Stimulated activated CD4-positive, alpha-beta T cell treated with anti-CD3 and anti-CD28 coated beads, TNF-alpha, amount 100 ng/mL, for 4 hours (primary cell): ENCODE measurements at places on chromosomes 16 and 17.

DNA sequence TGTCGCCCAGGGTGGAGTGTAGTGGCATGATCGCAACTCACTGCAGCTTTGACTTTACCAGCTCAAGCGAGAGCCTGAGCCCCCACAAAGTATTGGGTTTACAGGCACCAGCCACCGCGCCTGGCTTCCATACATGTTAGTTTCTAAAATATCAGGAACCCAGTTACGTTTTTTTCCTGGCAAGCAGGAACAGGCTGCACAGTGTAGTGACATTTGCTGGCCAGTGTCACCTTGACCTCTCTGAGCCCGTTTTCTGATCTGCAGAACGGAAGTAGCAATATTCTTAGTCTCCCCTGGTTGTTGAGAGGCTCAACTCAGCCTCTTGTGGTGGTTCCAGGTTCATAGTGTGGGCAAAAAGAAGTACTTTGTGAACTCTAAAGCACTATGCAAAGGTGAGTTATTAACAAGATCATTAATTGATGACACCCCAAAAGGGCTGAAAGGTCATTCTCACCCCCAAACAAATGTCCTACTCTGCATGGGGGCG, 15.6 kb downstream of the IGF2BP1 start:
- no peak for DNase-seq

DNA sequence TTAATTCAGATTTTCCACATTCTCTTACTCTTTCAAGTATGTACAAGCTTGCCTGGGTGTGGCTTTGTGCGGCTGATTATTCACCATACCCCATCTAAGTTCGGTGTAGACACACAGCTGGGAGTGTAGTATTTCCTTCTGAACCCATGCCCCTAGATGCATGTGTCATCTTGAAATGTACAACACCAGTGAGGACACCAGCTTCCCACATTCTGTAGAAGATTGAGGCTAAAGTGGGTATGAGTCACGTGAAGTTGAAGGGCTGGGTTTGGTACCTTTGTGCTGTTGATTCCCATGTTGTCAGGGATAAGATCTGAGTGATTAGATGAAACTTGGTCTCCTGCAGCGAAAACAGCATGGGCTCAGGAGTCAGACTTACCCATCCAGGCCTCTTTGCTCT, 14.6 kb upstream of the DHX8 start:
- no peak for DNase-seq

- DNase-seq: no peak
These were observed 30.2 kb downstream of the PLCD3 start for GRCh38 chr17:45101883-45102811.

- DNase-seq: no peak
These were observed 70.6 kb upstream of the HS3ST2 start for GRCh38 chr16:22743401-22743800.

GRCh38 chr17:77898521-77899434, 59.7 kb upstream of the TNRC6C start:
- DNase-seq: no peak

DNA sequence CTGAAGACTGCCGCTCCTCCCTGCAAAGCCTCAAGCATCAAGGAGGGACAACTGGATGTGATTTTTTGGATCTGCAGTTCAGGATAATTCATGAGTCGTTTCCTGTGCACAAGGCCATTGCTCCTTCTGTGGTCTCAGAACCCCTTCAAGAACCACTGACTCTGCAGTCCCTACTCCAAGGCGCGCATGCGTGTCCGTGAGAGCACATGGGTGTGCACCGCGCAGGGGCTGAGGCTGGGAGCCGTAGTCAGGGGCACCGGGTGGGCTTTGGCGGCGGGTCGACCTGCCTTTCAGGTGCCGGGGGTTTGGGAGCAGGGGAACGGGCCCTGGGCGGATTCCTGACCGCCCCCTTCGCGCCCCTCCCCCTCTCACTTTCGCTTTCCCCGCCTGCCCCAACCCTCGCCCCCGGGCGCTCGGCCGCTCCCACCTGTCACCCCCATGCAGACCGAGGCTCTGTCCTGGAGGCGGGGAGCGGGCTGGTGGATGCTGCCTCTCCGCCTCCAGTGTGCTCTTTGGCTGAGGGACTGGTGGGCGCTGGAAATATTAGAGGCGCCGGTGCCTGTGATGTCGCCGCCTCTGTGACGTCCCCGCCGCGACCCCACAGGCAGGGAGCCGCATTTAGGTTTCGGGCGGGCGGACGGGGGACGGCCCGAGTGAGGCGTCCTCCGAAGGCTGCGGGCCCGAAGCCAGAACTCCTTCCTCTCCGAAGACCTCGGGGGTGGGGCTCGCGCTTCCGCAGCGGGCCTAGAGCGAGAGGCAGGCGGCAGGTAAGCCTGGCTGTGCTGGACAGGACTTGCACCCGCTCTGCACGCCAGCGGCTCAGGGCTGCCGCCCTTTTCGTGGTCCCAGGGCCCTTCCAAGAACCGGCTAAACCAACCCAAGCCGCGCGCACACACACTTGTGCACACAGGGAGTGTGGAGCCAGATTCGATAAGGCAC, at the start of gene SPATA32:
Gene SPATA32 (minus strand): TSS at position 518 of the 939 bp plus-strand sequence. CDS start 78 bp downstream, at position 440.
- peak; percentile 48 for DNase-seq

DNA sequence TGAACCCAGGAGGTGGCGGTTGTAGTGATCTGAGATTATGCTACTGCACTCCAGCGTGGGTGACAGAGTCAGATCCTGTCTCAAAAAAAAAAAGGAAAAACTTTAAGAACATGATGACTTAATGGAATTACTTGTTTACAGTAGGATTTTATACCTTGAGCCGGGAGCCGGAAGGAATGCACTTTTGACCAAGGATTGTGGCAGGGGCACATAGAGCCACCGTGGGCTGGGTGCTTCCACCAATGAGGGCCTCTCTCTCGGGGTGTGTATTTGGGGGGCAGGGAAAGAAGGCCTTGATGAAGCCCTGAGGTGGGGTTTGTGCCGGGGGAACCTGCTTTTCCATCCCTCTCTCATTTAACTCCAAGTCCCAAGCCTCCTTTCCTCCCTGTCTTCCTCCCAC, 6.7 kb upstream of the NAGPA start:
- DNase-seq: no peak

GRCh38 chr16:50835358-50836060, 93.6 kb downstream of the CYLD start:
- DNase-seq: no peak

DNA sequence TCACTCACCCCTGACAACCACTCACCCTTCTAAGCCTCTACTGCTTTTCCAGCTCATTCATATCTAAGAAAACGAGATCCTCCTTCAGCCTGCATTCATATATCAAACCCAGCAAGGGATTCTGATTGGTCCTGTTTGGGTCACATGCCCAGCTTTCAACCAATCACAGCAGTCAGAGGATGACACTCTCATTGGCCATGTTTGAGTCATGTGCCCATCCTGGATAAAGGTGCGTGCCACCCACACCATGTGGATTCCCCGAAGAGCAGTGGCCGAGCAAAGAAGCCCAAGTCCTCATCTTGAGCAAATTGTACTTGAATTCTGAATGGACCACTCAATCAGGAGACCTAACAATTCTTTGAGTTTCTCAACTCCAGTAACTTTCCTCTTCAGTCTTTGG, 45.0 kb downstream of the SCNN1G start:
- no peak for DNase-seq

DNA sequence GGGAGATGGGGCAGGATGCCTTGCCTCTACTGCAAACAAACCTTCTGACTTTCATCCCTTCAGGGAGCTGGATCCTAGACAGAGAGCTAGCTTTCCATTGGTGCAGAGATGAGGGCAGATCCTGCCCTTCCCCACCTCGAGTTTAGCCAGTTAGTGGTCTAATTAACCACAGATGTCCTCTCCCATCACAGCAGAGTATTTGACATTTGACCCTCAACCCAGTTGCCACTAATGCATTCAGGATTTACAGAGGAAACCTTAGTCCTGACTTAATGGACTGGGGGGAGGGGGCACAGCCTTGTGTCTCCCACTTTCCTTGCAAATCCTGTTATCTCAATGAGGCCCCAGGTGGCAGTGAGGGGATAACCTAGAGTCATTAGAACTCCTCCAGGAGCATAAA, 10.2 kb downstream of the PIP4K2B start:
- DNase-seq: no peak

GRCh38 chr16:85759631-85760419, 8.9 kb upstream of the C16orf74 start:
- no peak for DNase-seq

GRCh38 chr16:23999663-24000062, 163.9 kb downstream of the PRKCB start:
- DNase-seq: no peak

DNA sequence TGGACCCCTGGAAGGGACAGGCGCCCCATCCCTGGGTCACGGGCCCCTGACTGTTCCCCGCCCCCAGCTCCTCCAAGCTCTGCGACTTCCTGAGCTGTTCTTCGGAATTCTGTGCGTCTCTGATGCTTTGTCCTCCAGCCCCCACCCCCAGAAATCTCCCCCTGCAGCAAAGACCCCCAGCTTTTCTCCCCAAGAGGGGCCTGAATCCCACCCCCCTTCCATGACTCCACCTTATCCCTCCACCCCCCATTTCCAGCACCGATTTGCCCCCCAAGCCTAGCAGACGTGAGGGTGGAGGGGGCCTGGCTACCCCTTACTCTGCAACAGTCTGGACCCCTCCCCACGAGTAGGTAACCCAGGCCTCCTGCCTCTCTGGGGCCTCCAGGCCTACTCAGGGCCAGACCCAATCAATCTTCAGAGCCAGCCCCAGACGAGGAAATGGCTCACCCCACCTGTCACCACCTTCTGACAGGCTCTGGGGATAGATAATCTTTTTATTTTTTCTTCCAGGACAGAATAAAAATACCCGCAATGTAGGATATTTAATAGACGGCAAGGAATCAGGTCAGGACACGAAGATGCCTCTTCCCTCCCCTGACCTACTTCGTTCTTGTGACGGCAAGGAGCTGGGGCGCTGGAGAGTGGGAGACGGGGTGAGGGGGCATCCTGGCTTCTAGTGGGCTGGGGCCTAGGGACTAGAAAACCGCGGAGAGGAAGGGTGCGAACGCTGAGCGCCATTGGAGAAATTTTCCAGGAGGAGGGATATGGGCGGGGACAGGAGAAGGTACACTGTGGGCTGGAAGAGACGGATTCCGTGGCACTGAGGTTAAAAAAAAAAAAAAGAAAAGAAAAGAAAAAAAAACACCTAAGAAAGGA, 744 bp upstream of the PLXDC1 start:
- no peak for DNase-seq
